ENCODE measurements at places on chromosomes 1 and 21.

GRCh38 chr1:171218661-171219060, 29.6 kb upstream of the FMO1 start:
- no peak for DNase-seq

DNA sequence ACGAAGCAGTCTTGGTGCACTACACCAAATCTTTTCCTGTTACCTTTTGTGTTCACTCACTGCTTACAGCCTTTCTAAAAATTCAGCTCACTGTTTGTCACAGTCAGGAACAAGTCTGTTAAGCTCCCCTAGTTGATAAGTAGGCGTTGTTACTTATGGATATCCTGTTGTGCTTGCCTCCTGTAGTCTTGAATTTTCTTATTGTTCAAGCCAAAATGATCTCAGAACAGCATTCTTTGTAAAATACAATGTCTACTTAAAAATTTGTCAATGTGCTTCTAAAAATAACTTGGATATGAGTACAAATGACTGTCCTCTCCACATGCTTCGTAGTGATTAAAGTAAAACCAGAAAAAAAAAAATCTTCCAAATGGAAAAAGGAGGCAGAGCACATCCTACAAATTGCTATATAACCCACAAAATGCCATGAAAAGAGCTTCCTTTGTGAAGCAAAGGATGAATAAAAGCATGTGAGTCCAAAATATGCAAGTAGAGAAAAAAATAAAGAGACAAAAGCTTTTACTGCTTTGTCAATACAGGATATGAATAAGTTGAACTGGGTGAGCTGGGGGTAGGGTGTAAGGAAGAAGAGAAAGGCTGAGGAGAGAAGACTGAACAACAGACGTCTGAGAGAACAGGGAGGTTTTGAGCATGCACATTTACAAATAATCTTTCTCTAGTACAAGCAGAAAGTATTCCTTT, 228.9 kb upstream of the ADGRL4 start:
- no peak for DNase-seq

DNA sequence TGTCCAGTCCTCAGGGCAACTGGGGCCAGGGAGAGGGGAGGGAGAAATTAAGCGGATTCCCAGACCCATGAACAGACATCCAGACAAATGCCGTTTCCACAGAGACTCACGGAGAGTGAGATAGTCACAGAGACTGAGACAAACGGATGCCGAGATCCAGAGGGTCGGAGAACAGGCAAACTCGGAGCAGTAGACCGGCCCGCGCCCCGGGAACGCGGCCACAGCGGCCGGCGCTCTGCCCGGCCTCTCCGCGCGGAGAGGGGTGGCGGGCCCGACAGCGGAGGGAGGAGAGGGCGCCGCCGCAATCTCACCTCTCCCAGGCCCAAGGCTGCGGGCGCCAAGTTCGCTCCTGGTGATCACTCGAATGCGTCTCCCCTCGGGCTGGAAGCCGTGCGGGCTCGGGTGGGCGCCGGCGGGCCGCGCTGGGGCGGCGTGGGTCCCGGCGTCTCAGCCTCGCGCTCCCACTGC, 831 bp upstream of the FOXD2 start:
- DNase-seq, result no peak

GRCh38 chr1:36321119-36321951, 2.1 kb downstream of the EVA1B start:
- DNase-seq, result peak; percentile 61

DNA sequence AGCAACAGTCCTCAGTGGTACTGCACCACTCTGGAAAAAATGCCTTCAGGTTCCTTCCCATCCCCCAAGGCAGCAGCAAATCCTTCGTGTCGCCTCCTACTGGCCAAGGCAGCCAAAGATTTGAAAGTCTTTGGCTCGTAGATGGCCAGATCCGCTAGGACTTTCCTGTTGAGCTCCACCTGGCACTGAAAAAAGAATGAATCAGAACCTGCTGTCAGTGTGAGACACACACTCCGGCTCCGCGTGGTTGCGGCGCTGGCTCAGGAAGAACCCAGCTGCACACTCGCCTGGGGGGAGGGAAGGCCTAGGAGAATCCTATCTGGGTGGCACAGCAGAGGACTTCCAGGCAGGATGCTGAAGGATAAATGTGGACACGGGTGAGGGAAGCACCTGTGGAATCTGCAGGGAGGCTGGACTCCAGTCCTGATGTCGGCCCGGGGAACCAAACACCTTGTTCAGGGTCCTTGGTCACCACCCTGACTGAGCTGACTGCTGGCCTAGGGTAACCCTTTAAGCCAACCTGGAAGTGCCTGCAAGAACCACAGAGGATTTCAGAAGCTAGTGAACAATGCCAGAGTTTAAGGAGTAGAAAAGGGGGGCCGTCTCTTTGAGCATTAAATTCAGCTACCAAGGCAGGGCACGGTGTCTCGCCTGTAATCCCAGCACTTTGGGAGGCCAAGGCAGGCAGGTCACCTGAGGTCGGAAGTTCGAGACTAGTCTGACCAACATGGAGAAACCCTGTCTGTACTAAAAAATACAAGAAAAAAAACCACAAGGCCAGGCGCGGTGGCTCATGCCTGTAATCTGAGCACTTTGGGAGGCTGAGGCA, 3.2 kb upstream of the CCNL2 start:
- DNase-seq, result no peak

DNA sequence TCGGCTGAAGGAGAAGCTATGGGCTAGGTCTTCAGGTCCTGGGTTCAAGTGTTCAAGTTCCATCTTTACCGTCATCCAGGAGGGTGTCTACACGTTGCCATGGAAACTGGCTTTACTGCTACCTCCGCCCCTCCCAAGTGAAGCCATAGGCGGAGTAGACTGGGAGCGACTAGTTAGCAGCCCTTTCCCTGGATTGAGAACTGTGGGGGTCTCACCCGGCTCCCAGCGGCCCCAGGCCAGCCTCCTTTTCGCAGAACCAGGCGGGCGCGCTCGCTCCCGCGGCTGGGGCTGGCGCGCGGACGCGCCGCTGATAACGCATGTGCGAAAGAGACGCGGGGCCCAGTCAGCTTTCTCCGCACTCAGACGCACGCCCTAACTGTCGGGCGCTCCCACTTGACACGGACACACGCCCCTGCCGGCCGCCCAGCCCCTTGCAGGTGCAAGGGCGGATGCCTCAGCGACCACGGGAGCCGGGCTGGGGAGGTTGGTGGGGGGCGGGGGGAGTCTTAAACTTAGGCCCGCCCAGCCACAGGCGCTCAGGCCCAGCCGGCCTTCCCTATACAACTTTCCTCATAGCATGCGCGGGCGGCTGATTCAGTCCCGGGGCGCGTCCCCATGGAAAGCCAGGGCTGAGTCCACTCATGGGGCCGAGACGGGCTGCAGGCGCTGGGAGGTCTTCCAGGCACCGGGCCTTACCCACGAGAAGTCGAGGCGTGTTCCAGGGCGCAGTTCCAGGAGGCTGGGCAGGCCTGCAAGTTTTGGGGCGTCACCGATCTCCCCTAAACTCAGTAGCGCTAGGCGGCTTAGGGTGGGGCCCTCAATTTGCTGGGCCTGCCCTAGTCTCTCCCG, 7.4 kb downstream of the EFNA4 start:
- DNase-seq, result peak; percentile 87

GRCh38 chr1:77398152-77398551, 116.3 kb downstream of the AK5 start:
- DNase-seq, result no peak

GRCh38 chr1:216788671-216789070, 65.4 kb upstream of the ESRRG start:
- no peak for DNase-seq

DNA sequence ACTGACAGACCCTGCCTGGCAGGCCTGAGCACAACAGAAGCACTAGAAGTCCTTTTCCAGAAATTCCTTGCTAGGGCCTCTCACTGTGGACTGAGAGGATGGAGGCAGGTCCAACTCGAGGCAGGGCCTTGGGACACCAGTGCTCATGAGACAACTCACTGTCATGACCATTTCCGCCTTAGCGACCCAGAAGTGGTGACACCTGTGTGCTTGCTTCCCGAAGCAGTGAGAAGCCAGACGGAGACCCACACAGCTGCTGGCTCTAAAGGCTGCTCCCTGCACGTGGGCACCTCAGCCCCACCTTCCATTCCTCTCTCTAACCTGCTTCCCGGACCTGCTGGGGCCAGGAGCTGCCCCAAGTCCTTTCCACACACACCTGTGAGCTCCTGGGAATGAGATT, 33.0 kb downstream of the KCNC4 start:
- no peak for DNase-seq

- no peak for DNase-seq
These were observed 28.9 kb upstream of the S1PR1 start for GRCh38 chr1:101207891-101208290.

DNA sequence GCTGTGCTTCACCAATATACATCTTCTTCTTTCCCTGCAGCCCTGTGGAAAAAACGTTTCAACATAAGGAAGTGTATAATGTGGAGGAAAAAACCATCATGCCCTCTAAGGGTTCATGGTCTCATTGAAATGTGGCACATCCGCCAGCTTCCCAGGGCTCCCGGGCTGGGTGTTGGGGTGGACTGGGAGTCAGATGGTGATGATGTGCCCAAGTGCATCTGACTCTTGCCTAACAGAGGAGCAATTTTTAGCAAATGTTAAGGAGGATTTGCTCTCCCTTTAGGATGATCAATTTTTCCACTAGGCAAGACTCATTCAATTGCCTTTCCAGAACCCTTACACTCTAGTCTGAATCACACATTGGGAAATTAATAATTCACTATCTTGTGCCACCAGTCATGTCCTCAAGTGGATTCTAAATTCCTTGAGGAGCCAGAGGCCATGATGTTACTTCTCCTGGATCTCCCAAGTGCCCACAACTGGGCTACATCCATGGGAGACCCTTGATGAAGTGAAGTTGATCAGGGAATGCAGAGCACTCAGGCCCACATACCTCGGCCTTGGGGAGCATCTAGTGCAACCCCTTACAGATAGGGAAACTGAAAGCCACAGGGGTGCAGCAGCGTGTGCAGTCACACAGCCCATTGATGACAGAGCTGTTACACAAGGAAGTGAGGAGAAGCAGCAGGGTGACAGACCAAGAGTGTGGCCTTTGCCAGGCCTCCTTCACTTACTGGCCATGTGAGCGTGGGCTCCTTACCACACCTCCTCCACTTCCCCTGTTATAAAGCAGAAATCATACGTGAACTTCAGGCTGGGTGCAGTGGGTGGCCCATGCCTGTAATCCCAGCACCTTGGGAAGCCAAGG, 100.0 kb upstream of the SLC44A3 start:
- peak; percentile 74 for DNase-seq

DNA sequence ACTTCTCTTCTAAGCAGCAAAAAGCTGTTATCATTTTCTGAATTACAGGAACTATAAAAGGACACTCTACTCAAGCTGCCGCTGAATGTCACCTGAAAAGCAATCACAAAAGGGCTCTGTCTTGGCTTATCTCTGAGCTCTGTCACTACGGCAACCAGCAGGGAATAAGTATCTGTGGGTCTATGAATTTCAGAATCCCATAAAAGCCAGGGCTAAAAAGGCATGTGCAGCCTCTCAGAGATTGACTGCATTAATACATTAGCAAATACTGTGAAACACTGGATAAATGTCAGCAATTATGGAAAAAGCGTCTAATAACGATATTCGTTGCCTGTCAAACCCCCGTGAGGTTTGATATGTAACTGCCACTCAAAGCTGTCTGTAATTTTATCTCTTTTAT, 210.2 kb upstream of the DMRTA2 start:
- DNase-seq, result no peak

DNA sequence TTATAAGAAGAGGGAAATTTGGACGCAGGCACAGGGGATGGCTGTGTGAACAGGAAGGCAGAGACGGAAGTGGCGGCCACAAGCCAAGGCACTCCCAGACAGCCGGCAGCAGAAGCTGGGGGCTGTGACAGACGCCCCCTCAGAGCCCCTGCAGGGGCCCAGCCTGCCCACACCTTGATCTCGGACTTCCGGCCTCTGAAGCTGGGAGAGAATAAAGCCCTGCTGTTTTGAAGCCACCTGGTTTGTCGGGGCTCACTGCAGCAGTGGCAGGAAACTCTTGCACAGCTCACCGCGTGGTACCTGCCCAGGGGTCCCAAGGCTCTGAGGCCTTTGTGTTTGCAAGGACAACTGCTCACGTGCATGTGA, 13.7 kb downstream of the MEGF6 start:
- no peak for DNase-seq

DNA sequence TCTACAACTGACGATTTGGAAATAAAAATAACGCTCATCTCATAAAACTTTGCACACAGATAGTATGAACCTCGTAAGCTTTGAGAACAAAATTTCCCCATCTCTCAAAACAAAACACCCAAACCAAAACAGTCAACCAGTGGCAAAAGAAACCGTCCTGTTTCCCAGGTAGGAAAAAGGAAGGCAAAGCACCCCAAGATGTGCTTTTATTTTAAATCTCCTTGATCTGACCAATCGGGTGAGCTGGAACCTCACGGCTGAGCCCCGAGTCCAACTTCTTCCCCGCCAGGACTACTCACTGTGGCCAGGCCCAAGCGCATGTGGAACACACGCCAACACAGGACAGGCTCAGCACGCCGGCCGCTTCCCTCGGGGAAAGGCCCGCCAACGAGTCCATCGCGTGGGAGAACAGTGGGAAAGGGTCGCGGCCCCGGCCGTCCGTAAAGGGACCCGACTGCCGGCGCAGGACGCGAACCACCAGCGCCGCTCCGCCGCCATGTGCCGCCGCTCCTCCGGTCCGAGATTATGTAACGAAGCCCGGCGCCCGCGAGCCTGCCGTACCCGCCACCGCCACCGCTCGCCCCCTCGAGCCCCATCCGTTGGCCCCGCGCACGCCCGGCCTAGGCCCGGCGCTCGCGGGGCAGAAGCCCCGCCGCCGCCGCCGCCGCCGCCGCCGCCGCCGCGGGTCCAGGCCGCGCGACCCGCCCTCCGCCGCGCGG, 759 bp downstream of the AHCTF1 start:
- peak; percentile 59 for DNase-seq

DNA sequence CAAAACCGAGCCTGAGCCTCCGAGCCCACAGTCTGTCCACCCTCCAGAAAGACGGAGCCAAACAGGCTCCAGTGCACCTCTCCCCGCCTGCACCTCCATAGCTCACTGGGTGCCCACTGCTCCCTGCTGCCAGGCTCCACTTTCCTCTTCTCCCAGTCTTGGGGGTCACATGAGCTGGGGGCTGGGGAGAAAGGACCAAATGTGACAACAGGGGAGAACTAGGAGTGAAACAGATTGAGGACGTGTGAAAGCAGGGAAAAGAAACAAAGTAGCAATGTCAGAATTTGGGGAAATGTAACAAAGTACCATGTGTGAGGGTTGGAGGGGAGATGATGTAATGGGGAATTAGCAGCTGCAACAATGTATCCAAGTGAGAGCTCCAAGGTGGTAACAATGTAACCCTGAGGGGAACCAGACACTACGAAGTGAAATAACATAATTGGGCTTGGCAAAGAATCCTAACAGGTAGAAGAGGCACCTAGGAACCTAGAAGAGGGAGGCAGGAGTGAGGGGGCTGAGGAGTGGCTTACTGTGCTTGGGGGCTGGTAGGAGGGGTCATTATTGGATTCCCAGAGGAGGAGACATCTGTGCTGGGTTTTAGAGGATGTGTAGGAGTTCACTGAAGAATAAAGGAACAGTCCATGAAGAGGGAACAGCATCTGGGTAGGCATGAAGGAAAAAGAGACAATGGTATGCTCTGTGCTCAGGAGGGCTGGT, 12.5 kb downstream of the SDC3 start:
- no peak for DNase-seq

GRCh38 chr1:211892577-211892976, 62.0 kb upstream of the LPGAT1 start:
- DNase-seq, result no peak

GRCh38 chr1:173360487-173361063, 116.6 kb upstream of the PRDX6 start:
- no peak for DNase-seq

All from GM20000 (cell line).